Stimulated activated CD4-positive, alpha-beta T cell treated with anti-CD3 and anti-CD28 coated beads, Interleukin-1b, Interleukin-23, amount 100 ng/mL, for 24 hours (primary cell): ENCODE measurements at places on chromosomes 7 and 10.

DNA sequence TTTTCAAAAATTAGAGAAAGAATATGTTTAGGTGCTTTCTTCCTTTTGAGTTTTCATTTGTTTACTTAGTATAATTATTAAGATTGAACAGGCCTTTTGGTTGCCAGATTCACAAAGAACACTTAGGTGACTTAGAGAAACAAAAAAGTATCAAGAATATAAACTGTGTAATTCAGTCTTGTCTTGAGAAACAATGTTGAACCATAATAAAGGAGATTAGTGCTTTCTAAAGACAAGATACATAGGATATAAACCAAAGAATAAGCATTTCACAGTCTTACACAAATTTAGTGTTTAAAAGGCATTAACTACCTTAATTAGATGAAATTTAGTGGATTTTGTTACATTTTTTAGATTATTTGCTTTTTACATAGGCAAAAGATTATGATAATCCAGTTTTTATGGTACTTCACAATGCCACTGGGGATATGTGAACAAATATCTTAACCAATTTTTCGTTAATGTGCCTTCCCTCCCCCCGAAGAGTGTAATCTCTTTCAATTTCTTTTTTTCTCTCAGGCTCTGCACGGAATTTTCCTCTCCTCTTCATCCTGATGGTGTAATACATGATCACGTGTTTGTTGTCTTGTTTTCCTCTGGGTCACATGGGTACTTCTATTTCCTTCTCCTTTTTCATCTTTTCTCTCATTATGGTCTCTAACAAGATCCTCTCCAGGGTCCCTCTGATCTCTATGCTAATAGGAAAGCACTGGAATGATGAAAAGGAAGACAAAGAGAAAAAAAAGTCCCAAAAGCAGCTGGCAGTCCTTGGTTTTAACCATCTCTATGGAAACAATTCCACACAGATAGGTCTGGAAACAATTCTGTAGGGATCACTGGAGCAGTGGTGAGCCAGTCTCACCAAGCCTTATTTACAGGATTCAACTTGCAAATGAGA is 3.7 kb upstream of the HNRNPH3 start:
- DNase-seq = no peak

DNA sequence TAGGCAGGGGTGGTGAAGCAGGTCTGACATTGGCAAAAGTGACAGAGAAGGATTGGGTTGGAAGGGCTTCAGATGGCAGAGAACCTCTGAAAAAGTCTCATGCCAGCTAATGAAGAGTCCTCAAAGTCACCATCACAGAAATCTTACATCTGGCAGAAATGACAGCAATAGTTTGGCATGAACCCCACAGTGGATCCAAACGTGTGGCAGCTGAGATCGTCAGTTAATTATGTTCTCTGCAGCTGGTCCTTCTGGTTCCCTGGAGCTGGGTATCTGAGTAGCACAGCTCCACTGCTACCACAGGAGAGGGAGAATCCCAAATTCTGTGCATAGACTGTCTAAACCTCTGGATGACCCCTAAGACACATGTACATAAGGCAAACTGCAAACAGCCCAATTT is 73.4 kb downstream of the ALOX5 start:
- no peak for DNase-seq

- no peak for DNase-seq
These were observed 112.2 kb downstream of the ADARB2 start for GRCh38 chr10:1625079-1625478.

DNA sequence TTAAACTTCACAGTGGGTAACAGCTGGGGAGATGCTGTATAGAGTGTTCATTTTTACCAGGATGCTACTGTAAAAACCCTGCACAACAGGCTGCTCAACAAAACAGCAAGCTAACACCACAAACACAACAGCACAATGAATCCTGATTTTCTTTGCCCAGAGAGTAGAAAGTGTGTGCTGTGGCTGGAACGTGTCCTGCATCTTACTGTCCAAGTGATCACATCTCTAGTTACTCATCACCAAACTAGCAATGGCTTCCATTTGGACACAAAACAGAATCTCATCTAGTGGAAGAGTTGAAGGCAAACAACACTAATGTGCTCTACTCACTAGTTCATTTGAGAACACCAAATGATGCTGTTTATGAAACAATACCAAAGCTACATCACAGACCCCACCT is 121.2 kb downstream of the SLC25A13 start:
- no peak for DNase-seq

- DNase-seq = no peak
These were observed 54.4 kb downstream of the ZNF503 start for GRCh38 chr10:75347186-75347585.

DNA sequence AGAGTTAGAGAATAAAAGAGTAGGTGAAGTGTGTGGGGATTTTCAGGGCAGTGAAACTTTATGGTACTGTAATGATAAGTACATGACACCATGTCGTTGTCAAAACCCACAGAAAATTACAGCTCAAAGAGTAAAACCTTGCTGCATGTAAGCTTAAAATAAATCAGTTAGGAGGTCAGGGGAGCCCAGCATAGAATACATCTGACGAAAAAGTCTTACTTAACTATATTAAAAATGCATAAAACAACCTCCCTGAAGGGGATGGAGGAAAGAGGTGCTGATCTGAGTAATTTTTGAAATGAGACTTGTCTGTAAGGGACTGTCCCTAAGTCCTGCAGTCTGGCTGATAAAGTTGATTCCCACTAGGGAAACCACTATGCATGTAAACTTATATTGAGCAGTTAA is 49.8 kb upstream of the AKR1E2 start:
- DNase-seq = no peak

GRCh38 chr10:130439766-130440165 is 303.6 kb downstream of the GLRX3 start:
- no peak for DNase-seq

DNA sequence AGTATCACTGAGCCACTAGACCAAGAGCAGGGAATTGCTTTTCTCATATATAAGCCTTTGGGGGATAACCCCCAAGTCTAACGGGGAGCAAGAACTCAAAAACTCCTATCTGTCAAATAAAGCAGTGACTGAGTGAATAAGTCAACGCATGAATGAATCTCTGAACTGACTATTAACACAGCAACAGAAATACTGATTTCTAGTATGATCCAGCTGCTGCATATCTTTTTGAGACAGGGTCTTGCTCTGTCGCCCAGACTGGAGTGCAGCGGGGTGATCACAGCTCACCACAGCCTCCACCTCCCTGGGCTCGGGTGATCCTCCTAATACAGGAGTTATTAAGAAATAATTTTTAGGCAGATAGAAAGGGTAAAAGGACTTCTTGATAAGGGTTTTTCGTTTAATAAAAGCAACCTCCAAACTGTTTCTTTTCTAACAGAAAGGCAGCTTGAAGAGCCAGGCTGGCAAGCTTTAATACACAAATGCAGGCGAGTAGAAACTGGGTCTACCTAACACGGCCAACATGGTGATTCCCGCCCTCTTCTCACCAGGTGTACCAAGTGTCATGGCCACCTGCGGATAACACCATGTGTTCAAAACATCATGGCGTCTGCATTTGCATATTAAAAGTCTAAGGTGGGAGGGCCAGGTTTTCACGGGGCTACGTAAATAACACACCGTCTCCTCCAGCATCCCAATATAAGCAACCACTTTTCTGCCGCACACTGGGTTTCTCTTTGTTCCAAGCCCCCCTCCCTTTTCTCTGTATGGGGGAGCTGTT is 631.9 kb downstream of the PARD3 start:
- DNase-seq = no peak

DNA sequence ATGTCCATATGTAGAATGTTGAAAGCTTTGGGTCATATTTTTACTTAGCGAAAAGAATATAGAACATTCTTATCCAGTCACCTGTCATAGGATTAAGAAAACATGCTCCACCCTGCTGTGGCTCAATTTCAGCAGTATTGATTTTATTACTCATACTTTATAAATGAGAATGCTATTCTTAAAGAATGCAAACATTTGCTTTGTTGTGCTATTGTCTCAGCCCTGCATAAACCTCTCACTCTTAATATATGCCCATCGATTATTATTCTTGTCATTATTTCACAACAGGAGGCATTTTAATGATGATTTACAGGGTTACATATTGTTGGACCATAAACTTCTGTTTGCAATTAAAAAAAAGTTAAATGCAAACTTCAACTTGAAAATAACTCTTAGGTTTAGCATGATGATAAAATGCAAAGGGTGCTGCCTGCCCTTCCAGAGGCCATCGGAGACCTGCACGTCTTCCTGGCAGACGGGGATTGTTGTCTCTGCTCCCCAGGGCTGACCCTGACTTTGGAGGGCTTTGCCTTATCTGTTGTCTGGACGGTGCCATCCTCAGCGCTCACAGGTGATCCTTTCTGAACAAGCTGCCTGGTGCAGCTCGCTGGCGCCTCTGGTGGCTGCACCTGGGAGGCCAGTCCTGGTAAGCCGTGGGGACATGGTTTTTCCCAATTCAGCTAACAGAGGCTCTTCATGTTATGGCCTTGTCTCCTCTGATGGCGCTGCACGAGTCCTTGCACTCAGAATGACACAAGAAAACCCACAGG is 50.0 kb upstream of the SHH start:
- DNase-seq = no peak

- no peak for DNase-seq
These were observed 573 bp upstream of the POT1 start for GRCh38 chr7:124930173-124930623.

DNA sequence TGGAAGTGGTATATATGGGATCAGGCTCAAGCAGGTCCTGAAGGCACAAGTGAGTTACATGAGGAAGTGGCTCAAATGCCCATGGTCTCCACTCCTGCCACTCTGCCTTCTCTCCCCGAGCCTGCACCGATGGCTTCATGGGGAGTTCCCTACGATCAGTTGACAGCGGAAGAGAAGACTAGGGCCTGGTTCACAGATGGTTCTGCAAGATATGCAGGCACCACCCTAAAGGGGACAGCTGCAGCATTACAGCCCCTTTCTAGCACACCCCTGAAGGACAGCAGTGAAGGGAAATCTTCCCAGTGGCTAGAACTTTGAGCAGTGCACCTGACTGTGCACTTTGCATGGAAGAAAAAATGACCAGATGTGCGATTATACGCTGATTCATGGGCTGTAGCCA is 95.3 kb downstream of the HOXA1 start:
- DNase-seq = no peak

DNA sequence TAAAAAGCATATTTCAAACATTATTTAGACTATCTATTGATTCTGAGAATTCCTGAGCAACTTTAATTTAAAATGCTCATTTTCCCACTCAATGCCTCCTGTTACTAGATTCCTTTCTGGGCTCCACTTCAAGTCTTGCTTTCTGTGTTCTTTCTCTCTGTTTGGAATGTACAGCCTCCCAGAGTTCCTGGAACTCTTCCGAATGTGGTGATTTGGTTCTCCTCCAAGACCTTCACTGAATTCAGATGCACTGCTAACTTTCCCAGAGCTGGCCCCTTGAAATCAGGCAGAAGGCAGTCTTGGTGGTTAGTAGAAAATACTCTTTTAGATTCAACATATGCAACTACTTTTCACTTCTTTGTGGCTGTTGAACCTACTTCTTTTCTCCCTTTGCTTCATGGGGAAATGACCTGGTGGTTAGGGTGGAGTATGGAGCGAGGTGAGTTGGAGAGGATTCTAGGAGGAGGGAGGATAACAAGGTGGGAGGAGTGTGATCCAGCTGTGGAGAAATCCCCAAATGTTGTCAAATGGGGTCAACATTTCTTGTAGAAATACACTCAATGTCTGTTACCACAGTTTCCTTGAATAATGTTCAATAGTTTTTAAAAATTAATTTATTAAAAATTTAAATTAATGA is 27.9 kb upstream of the CCDC7 start:
- DNase-seq = no peak

- DNase-seq = no peak
These were observed 40.3 kb upstream of the ANK3 start for GRCh38 chr10:60430017-60430416.

- no peak for DNase-seq
These were observed 164.6 kb downstream of the PTEN start for GRCh38 chr10:88028072-88028471.

DNA sequence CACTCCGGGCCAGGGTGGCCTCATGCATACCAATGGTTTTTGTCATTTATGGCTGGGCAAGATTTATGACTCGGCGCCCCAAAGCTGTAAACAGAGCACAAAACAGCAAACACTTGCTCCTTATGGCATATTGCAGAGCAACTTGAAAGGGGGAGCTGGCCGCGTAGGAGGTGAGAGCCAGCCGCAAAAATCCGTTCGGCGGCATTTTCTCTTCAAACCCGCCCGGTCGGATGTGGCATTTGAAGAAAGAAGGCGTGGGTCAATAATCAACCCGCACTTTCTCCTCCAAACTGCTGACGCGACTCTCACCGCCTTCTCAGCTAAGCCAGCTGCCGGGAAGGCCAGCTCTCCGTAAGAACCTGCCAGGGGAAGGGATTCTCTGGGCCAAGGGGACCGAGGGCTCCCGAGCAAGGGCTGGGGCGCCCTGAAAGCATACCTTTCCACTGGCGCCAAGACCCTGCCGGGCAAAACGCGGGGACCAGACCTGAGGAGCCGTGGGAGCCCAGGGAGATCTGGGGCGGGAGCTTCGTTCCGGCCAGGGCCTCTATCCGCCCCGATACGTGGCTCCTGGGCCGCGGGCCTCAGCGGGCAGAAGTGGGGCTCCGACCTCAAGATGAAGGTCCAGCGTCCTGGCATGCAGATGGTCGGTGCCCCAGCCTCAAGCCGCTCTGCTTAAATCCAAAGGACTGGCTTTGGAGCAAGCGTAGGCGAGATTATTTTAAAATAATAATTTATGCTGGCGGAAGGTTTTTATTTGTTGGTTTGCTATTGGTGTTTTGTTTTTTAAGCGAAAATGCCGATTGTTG is 12.9 kb upstream of the HOXA2 start:
- no peak for DNase-seq

- no peak for DNase-seq
These were observed 96.1 kb upstream of the RET start for GRCh38 chr10:42980553-42981357.

DNA sequence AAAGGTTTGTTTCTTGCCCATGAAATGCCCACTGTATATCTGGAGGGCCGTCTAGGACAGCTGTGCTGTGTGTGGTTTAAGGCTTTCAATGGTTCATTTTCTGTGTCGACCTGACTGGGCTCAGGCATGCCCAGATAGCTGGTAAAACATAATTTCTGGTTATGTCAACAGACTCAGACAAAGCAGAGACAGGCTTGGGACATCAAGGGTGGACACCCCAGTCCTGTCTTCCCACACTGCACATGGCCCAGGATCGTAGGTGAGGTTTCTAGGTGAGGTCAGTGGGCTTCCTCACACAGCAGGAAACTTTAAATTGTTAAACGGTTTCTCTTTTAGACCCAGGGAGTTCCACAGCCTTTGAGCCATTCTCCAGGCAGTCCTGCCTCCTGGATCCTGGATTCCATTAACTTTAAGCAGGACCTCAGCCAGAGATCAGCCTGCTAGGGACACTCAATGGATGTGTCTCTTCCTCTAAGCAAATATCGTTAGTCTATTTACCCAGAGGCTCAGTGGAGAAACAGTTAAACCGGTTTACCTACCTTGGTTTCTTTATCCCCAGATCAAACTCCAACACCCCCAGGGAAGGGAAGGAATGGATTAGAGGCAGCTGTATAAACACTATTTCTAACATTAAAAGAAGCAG is 66.4 kb downstream of the ST8SIA6 start:
- DNase-seq = no peak

GRCh38 chr10:29618341-29619171 is 16.2 kb downstream of the SVIL start:
- no peak for DNase-seq

GRCh38 chr10:84196083-84196482 is 1.7 kb downstream of the CDHR1 start:
- DNase-seq = no peak

GRCh38 chr10:88620441-88620840 is 33.9 kb downstream of the LIPJ start:
- DNase-seq = no peak
